ENCODE measurements at places on chromosomes 5 and 9.

DNA sequence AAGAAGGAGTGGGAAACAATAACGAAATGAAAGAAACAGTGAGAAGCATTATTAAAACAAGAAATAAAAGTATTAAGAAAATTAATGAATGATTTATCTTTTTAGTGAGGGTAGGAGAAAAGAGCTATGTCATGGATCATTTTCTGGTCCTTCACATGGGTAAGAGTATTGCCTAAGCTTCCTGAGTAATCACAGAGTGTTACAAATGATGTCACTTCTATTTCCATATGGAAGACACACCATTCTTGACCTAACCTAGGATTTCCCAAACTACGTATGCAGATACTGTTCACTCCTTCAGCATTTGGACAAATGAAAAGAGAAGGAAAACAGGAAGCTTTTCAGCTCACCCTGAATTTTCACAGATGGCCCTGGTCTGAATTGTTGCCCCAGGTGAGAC is 3.3 kb upstream of the TSLP start:
- no peak for DNase-seq

DNA sequence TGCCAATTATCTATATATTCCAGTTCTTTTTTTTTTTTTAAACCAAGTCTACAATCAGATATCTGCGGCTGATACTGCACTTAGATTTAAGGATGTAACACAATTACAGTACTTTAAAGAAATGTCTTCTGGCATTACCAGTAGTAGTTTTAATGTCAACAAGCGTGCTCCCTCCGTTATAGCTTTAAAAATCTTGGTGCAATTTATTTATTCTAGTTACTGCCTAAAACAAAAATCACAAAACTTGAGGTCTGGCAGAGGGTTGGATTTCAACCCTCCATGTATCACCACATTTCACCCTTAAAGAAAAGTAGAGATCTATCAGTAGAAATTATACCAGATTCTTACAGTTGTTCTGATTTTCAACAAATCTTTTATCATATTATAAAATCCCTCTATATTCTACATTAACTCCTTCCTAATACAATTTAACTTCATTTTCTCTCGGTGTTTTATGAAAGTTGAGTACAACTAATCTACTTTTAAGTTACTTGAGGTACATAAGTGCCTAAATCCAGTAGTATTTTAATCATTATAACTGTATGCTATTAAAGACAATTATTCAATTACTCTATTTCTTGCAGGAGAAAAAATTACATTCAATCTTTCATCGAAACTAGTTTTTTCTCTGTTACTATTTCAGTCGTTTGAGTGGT is 2.0 kb upstream of the RICTOR start:
- DNase-seq = no peak

DNA sequence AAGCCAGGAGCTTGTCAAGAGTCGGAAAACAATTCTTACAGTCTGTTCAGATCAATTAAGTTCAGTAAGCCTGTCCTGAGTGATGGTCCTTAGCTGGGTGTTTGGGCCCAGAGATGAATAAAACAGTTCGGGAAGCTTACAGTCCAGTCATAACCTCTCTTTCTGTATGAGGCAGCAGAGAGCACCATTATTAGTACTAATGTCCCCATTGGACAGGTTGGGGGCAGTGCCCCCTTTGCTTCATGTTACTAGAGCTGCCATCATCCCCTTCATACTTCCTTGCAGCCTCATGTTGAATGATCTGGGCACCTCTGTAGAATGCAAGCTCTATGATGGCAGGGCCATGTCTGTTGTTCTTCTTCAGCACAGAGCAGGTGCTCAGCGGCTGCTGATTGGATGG is 9.8 kb downstream of the DOCK2 start:
- DNase-seq = no peak

DNA sequence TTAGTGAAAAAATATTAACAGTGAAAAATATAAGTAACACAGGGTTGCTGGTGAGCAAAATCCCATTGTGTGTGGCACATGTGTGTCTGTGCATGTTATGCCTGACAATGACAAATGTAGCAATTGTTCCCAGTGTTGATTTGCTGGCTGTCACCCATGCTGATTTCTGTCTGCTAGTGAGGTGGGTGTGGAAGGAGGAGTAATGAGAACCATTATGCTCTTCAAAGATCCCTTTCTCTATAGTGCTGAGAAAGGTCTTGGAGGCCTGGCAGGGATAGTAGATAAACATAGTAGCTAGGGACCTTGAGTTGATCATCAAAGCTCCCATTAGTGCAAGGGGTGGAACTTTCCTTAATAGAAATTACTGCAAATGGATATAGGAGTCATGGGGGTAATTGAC is 152.5 kb upstream of the CLINT1 start:
- no peak for DNase-seq

DNA sequence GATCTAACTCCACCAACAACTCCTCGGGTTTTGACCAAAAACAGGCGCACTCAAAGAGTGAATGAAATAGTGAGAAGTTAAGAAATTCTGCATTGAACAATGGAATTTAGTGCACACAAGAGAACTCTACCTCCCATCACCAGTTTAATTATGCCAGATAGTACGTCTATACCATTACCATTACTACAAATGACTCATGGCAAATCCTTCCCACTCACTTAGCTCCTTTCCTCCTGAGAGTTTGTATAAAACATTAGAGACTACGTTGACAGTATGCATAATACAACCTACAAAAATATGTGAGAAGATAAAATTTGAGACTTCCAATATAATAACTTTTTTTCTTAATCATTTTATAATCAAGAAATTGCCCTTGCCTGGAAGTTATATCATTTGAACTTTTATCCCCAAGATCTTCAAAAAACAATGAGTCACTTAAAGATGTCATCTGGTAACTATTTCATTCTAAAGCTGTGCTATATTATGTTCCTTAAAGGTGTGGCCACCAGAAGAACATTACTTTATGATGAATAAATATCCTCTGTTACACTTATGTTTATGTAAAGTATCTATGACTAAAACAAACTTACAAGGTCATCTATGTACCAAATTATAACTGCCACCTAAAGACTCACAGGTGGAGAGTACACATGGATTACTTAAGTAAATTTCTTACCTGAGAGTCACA is 297.9 kb upstream of the PTGER4 start:
- DNase-seq = no peak

DNA sequence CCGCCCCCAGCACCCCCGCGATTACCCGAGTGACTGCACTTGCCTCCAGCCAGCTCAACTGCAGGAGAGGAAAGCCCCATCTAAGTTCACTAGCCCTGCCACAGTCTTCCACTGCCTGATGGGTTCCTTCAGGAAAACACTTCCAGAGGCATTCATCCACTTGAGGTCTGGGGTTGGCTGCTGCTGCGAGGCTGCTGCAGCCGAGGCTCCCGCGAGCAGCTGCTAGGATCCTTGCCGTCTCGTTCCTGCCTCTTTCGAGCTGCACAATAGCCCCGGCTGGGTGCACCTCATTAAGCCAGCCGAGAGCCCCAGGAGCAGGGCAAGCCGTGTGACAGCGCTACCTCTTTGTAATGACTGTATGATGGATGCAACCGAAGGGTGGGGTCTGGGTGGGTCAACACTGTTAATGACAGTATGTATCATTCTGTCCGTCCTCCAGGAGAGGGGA is 24.2 kb upstream of the ELAVL2 start:
- no peak for DNase-seq

Measured in HTR-8/SVneo (cell line).